ENCODE measurements at places on chromosomes 12 and 14.

- no peak for DNase-seq
These were observed 5.5 kb upstream of the CELA1 start for GRCh38 chr12:51351913-51352532.

GRCh38 chr14:95525999-95526398 is 8.9 kb upstream of the GLRX5 start:
- DNase-seq = no peak

DNA sequence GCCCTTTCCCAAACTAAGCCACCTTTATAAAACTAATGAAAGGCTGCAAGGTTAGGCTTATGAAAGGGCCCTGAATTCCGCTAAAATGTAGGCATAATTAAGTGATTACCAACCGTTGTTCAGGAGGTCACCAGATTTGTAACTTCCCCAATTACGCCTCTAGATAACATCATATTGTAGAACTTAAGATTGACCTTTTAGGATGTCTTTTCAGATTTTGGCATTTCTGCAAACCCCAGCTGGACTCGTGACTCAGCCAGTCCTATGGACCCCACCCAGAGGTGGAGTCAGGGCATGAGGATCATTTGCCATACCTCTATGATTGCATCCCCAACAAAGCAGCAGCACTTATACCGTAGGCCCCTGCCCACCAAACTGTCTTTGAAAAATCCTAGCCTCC is 3.7 kb upstream of the LPCAT3 start:
- no peak for DNase-seq

GRCh38 chr12:121465921-121466793 is 66.2 kb downstream of the RNF34 start:
- no peak for DNase-seq

- no peak for DNase-seq
These were observed at the start of gene DENND5B for GRCh38 chr12:31590642-31591379. Gene DENND5B, minus strand, starts transcription at chr12:31591136. Its CDS starts 304 bp downstream, at chr12:31590832.

DNA sequence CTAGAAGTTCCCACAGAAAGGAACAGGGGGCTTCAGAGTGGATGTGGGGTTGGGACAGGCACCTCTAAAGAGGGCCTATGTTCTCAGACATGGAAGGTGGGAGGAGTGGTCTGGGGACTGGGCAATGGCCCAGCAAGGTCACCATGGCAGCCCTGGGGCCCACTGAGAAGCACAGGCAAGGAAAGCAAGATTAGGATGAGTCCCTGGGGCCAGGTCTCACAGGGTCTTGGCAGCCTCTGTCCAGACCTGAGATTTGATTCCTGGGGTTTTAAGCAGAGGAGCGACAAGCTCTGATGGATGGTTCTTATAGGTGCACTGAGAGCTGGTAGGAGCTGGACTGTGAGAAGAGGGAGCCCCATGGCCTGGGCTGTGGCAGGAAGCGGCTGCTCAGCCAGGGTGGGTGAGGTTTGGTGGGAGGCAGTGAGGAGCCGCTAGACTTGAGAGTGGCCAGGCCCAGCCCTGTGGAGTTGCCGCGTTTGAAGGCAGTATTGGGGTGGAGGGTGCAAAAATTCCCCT is 44.0 kb downstream of the DLK1 start:
- DNase-seq = no peak

DNA sequence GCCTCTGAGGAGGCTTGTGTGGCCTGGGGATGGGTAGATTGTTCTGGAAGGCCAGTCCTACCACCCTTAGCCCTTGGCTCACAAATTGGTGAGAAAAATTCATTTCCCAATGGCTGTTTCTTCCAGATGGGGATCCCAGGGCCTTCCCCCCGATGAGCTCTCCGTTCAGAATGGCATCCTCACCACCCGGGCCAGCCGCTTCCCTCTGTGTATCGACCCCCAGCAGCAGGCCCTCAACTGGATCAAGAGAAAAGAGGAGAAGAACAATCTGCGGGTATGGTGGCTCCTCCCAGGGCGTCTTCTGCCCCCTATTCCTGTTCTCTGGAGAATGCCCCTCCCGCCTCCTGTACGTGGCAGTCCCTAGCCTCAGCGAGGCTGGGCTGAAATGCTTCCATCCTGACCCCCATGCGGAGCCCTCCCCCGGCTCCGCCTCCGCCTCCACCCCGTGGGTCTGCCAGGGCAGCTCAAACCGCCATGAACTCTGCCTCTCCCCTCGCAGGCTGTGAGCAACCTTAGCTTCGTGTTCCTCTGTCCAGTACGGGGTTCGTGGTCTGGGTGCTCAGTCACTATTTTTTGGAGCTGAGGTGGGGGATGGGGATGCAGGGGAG is 57.8 kb downstream of the CCDC92 start:
- DNase-seq = no peak

DNA sequence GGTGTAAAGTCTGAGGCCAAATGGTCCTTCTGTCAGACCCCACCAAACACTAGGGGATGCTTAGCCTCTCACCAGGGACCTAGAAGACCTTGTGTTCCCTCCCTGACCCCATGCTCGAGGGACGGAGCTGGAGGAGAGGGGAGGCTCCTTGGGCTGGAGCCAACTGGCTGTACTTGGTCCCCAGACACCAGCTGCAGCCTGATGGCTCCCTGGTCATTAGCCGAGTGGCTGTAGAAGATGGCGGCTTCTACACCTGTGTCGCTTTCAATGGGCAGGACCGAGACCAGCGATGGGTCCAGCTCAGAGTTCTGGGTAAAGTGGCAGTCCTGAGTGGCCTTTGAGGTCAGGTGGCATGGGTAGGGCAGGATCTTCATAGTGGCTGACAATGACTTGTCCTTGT is 29.0 kb downstream of the PAPLN start:
- no peak for DNase-seq

DNA sequence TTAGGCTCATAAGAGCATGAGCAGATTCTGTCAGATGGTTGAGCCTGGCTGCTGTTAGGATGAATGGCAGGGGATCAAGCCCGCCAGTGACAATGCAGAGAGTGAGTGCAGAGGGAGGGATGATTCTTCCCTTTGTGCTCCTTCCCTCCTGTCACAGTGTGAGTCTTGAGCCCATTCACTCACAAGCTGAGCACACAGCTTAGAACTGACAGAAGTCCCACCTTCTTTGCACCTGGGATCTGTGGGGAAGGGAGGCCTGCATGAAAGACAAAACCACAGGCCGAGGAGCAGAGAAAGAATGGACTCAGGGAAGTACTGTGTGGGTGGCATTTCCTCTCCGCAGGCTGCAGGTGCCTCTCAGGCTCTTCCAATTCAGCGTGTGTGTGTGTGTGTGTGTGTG is 160.6 kb downstream of the KCNA5 start:
- DNase-seq = no peak

- DNase-seq = no peak
These were observed 141.3 kb upstream of the RASSF8 start for GRCh38 chr12:25817166-25817565.

GRCh38 chr12:2299206-2299605 is 246.4 kb downstream of the CACNA1C start:
- DNase-seq = no peak

DNA sequence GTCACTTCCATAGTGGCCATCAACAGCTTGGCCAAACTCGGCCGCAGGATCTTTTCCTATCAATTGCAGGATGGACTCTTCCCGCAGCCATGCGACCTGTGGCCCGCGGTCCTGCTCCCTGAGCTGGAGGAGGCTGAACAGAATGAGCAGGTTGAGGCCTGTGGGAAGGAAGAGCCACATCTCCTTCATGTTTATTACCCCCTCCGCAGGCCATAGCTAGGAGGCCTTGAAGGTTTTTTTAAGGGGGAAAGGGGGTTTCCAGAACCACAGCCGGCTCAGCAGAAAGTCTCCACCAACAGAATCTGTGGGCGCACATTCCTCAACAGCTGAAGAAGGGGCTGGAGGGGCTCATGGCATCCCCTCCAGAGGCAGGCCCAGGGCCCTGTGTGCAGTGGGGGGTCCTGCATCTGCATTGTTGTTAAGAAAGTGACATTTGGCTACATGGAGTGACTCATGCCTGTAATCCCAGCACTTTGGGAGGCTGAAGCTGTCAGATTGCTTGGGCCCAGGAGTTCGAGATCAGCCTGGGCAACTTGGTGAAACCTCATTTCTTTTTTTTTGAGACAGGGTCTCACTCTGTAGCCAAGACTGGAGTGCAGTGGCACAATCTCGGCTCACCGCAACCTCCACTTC is 25.2 kb upstream of the PPP1R13B start:
- DNase-seq = no peak

GRCh38 chr12:77893918-77894317 is 63.2 kb downstream of the NAV3 start:
- DNase-seq = no peak

GRCh38 chr14:88422047-88422446 is 36.6 kb downstream of the SPATA7 start:
- no peak for DNase-seq

DNA sequence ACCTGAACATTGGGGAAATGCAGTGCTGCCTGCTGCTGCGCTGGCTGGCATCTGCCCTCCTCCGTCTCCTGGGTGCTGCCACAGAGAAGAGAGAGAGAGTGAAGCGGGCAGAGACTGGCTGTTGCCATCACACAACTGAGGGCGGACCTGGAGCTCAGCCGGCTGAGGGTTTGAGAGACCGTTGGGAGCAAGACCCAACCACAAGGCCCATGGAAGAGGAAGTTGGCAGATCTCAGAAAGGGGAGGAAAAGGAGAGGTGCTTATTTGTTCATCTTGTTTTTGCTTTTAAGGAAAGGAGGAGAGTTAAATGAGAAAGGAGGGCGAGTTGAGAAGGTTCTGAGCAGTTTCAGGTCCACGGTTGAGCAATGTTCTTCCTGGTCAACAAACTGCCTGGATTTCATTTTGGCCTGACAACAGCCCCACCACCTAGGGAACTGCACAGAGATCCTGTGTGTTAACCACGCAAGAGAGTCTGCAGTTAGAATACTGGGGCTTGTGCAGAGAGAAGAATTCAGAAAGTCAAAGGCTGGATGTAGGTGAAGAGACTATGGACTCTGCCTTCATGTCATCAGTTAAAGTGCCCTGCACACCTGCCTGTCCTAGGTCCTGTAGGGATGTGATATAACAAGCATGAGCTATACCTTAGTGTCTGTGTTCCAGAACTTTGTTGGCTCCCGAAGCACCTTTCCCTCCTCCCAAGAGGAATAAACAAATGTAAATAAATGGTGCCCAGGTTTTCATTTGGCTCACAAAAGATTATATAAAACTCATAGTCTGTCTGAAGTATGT is 124.6 kb downstream of the ETV6 start:
- DNase-seq = no peak

DNA sequence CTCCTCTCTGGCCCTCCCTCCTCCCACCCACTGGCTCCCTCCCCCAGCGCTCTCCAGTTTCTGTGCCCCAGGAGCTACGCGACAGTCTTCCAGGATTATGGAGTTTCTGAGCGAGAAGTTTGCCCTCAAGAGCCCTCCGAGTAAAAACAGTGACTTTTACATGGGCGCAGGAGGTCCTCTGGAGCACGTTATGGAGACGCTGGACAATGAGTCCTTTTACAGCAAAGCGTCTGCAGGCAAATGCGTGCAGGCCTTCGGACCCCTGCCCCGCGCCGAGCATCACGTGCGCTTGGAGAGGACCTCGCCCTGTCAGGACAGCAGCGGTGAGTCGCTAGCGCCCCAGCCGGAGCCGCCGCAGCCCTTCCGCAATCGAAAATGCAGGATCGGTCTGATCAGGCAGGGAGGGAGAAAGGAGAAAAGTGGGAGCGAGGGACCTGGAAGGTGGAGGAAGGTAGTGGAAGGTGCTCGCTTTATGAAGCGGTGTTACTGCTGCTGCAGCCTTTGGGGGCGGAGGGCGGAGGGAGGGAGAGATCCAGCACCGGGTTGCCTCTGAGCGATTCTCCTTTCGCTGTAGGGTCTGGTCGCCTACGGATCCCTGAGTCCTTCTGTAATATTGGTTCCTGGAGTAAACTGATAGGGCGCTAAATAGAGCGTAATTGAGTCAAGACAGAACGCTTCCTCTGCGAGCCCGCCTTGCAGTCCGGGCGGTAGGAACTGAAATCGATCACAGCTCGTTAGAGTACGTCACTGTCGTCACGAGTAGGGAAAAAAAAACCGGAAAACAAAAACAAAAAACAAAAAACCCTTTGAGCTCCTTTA is at the start of gene ALX1:
Gene ALX1 (plus strand): TSS at position 56 of the 819 bp plus-strand sequence. CDS start 42 bp downstream, at position 98.
- DNase-seq = no peak

- peak; percentile 12 for DNase-seq
These were observed 21.4 kb upstream of the TMEM106C start for GRCh38 chr12:47941871-47942613.

GRCh38 chr12:30796313-30796780 is 41.6 kb upstream of the CAPRIN2 start:
- DNase-seq = no peak

DNA sequence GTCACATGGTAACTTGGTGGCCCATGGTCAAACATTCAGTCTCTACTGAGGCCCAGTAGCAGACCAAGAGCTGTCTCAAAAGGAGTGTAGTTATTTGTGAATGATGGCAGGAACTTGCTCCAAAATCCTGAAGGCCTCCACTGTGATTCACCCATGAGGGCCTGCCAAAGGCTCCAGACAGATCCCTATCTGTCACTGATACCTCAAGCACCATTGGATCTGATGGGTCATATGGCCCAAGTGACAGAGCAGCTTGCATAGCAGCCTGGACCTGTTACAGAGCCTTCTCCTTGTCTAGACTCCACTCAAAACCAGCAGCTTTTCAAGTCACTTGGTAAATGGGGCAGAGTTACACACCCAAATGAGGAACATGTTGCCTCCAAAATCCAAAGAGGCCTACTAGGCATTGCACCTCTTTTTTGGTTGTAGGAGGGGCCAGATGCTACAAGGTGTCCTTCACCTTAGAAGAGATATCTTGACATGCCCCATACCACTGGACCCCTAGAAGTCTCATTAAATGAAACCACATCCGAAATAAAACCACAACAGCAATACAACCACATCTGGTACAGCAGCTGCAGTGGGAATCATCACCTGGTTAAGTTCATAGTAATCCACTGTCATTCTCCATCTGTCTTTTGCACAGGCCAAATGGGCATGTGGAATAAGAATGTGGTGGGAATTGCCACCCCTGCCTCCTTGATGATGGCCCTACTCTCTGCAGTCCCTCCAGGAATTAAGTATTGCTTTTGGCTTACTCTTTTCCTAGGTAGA is 150.4 kb upstream of the MAX start:
- no peak for DNase-seq

GRCh38 chr12:19994968-19995367 is 373.4 kb upstream of the PDE3A start:
- DNase-seq = no peak

GRCh38 chr14:76756371-76756750 is 4.9 kb upstream of the VASH1 start:
- DNase-seq = no peak

GRCh38 chr12:42076976-42077375 is 67.7 kb downstream of the GXYLT1 start:
- no peak for DNase-seq

GRCh38 chr14:42090122-42090521 is 483.4 kb downstream of the LRFN5 start:
- DNase-seq = no peak
